Stimulated activated CD8-positive, alpha-beta memory T cell treated with anti-CD3 and anti-CD28 coated beads, Interleukin-7, amount 100 ng/mL, for 24 hours (primary cell): ENCODE measurements at places on chromosomes 13 and 19.
A peak's percentile ranks its signal among the peaks of the same experiment; 100 is the strongest.

- peak; percentile 51 for DNase-seq
These were observed 2.8 kb downstream of the ZFP36 start for GRCh38 chr19:39409208-39410016.

- DNase-seq, result no peak
These were observed 11.0 kb downstream of the SGTA start for GRCh38 chr19:2771786-2772674.

DNA sequence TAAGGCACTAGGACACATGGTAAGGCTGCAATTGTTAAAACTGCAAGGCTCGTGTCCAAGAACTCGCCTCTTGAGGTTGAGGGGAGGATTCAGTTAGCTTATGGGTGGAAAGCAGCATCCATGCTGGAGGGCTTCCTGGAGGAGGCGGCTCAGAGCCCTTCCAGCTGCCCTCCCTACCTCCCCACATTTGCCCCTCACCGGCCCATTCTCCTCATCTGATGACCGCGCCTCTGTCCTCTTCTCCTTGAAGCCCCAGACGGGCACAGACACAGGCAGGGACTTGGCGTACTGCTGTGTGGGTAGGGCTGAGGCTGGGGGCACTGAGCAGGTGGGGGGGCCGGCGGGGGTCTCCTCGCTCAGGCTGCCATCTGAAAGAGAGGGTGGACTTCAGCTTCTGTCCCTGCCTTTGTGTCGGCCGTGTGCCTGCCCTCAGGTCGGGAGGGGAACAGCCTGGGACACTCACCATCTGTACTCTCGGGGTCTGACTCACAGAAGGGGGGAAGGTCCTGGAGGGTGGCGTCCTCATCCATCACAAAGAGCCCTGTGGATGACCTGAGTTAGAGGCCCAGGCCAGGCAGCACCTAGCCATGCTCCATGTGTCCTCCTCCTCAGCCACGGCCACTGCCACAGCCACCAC, 4.1 kb upstream of the PNKP start:
- no peak for DNase-seq

- DNase-seq, result no peak
These were observed 166.1 kb upstream of the SERP2 start for GRCh38 chr13:44207476-44207875.

DNA sequence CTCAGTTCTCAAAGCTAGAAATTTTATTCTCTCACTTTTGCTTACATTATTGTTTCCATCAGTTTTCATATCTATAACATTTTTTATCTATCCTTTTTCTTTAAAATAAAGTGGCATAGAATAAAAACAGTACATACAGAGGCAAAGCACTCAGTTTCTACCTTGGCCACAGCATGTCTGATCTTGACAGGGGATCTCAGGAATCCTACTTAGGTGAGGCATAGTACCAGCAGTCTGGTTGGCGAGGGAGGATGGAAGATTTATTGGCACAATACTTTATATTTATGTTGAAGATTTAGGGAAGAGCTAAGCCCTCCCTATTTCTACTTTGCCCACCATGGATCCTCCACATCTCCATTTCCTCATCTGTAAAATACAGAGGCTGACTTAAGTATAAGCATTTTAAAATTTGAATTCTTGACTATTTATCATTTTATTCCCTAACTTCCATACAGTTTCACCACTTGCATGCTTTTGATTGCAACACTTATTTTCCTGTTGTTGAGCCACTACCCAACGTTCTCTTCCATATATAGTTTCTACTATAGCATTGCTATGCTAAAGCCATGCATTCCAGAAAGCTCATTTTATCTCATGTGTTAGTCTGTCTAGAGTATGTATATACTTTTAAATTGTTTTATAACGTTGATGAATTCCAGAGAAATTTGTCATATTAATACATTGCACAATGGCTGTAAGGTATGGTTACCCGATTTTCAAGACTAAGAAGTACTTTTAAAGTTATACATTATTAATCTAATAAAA, 506.7 kb downstream of the KCTD12 start:
- no peak for DNase-seq

DNA sequence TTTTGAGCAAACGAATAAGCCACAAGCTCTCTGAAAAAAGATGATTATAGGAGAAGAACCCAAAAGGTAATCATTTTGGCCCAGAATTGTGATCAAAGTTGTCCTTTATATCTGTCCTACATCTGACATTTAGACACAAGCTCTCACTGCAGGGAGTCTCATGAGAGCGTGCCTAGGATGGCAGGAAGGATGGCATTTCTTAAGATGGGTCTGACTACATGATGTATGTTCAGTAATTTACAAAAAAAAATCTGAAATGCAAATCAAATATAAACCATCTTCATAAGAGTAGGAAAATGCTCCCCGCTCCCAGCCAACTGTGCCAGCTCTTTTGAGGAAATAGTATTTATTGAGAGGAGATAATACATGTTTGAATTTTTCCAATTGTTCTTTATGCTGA, 81.0 kb upstream of the MBNL2 start:
- no peak for DNase-seq

DNA sequence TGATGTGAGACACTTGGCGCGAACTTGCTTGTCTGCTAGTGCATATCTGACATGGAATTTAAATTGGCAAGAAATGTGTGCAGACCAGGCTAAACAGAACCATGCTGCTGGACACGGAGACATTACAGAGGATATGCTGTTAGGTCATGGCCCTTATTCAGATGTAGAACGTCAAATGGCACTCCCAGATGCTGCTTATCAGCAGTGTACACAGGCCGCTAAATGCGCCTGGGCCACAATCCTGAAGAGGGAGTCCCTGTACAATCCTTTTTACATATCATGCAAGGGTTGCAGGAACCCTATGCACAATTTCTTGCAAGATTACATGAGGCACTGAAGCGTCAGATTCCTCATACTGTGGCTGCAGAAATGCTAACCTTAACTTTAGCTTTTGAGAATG, 9.3 kb downstream of the ZNF350 start:
- no peak for DNase-seq

DNA sequence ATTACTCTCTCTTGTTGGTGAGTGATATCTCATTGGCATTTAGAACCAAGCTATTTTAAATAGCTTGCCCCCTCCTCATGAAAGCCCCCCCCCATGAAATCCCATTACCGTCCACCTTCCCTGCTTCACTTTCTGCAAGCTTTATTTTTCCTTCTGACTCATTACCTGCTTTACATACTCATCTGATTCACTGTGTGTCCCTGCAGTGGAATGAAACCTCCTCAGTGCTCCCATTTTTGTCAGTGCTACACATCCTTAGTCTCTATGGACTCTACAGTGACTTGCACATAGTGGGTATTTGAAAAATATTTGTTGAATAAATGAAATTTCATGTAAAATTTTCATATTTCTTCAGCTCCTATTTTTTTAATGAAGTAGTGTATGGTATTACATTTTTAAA, 62.3 kb downstream of the DOCK9 start:
- DNase-seq, result no peak

- DNase-seq, result no peak
These were observed 961.9 kb downstream of the DIAPH3 start for GRCh38 chr13:59201841-59202240.

DNA sequence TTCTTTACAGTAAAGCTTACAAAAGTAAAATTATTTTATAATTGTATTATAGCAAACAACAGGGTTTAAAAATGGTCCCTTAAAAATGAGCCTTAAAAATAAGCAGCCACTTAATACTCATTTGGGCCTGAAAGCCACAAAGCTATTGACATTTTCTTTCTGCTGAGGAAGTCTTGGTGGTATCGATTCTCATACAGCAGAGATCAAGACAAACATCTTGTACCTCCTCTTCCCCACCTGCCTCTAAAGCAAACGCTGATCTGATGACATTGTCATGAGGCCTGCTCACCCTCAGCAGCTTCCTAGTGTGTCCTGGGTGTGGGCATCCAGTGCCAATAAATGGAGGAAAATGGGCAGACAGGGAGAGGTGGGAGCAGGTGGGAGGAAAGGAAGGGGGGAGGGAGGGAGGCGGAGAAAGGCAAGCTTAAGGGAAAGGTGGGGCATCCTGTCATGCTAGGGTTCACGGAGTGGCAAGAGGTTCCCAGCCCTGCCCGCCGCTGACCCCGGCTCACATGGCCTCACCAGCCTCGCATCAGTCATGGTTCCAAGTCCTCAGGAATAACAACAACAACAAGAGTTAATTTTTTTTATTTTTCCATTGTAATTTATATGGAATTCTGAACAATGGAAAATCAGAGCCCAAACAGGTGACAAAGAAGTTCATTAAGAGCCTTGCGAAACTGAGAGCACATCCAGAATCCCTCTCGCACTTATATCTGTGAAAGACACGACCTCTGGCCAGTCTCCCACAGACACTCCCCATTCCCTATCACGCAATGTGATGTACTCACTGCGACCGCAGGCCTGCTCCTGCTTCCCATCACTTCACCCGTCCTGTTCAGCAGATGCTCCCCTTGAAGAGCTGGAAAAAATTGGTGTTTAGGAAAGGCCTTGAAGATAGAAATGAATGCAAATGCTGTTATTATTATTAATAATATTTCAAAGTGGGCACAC, 15.1 kb upstream of the ATP11A start:
- DNase-seq, result no peak

GRCh38 chr13:79614250-79614918, 133.4 kb downstream of the NDFIP2 start:
- DNase-seq, result no peak

DNA sequence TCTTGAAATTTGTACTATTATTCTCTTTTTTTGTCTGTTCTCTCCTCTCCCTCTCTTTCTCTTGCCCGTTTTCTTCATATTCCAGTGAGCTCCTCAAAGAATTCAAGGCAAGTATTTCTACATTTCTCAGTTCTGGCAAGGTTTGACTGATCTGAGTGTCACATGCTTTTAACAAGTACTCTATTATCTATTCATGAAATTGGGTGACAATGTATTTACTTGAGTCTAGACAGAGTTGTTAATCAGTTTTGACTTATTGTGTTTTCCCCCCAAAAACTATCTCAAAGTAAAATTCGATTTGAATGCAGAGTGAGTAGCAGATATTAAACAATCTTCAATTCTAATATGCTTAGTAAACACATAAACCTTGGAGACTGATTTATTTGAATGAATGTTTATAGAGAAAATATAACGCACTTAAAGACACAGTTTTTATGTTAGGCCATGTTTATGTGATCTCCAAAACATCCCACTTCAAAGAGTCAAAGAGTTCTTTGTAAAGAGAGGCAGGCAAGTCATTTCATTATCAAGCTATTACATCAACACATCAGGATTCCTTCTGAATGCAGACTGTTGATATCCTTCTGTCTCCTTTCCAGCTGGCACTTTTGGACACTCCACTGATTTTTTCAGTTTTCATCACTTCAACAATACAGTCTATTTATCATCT, 166.6 kb downstream of the SLITRK6 start:
- no peak for DNase-seq

- DNase-seq, result no peak
These were observed 501.8 kb downstream of the EFNB2 start for GRCh38 chr13:106033659-106034058.

DNA sequence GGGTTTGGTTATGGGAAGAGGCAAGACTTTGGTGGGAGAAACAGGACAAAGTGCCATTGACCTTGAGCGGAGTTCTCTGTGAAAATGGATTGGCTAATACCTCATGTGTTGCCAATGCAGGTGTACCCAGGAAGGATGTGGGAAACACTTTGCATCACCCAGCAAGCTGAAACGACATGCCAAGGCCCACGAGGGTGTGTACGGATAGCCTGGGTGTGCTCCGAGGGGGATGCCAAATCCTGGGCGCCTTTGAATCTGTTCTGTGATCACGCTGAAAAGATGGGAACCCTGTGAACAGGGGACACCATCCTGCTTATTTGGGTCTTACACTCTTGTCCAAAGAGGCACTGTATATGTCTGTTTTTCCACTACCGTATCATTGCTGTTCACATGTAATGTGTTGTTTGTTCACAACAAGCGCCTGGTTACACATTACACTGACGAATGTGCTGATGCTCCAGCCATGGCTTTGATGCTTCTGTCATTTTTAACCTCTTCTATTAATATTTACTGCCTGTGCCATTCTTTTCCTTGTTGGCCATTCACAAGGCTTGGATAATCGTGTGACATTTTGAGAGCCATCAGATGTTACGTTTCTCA, 8.3 kb downstream of the GTF3A start:
- DNase-seq, result no peak

- DNase-seq, result no peak
These were observed 15.2 kb downstream of the ZSCAN5C start for GRCh38 chr19:56217039-56217949.

GRCh38 chr19:32873247-32873959, 3.8 kb upstream of the SLC7A9 start:
- no peak for DNase-seq

DNA sequence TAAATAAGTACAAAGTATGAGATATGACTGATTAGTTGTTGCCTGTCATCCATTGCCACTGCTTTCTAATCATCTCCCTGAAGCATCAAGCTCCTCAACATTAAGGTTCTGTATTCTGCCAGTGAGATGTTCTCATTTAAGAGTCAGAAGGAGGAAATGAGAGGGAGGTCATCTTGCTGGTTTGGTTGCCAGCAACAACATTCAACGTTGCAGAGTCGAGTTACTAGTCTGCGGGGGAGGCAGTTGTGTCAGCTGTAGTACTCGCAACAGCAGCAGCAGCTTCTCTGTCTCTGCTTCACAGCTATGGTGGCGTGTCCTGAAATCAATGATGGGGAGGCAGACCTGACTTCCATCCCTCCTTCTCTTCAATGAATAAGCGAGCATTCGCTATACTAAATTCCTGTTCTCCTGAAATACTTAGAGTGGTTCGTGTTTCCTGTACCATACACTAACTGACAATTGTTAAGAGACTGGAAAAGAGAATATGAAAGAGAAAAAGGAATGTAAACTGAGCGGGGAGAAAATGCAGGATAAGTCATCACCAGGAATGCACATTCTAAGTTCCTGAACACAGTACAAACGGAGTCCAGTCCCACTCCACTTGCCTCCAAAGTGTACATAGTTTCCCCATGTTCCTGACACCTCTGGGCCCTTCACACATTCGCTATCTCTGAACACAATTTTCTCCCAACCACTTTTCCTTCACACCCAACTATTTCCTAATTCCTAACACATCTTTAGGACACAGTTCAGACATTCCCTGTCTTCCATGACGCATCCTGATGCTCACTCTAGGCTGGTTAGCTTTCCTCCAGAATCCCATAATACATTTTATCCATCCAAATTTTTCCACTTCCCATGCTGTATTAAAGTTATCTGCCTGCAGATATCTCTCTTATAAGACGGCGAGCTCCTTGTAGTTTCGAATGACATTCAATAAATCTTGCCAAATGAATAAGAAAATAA, 263.0 kb downstream of the KLF12 start:
- DNase-seq, result no peak

GRCh38 chr19:44845612-44846454, at the start of gene NECTIN2:
Gene NECTIN2 (plus strand): TSS chr19:44846297. CDS start chr19:44846526, 229 bp downstream.
- DNase-seq, result peak; percentile 82

GRCh38 chr13:34037636-34038540, 219.9 kb downstream of the RFC3 start:
- DNase-seq, result no peak

DNA sequence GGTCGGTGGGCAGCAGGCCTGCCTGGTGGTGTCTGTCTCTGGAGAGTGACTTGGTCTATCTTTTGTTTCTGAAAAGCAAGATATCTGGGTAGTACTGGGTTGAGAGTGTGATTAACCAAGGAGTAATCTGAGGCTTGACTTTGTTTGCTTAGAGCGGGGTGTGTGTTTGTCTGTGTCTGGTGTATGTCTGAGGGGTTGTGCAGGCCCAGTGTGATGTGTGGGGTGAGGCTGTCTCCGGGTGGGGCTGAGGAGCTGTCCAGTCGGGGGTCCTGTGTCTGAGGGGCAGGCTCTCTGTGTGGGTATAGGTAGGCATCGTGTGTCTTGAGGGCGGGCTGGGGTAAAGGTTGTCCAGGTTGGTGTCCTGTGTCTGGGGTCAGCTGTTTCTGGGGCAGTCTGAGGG, 11.1 kb upstream of the TIMM50 start:
- DNase-seq, result no peak

- DNase-seq, result peak; percentile 61
These were observed 24.6 kb downstream of the NOSIP start for GRCh38 chr19:49555600-49556411.
